ENCODE measurements at places on chromosomes 7 and 10.

DNA sequence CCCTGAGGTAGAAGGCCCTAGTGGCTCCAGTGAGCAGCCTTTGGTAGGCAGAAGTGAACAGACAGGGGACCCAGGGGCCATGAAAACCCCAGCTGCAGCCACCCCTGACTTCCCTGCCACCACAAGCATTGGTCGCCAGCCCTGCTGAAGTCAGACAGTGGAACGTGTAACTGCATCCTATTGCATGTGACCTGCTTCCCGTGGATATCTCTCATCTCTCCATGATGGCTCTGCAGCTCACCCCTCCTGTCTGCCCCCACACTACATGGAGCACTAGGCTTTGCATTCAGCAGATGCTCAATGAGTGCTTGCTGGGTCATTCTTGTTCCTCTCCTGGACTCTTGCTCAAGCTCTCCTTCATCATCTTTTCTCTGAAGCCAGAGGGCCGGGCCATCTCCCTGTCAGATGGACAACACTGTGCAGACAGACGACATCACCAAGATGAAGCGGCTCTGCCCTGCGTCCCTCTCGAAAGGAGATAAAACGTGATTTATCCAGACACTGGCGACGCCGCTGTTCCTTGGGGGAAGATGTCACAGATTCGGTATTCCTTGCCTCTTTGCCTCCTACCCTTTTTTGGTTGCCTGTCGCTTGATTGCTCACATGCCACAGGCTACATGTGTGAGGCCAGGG is 117.5 kb downstream of the SH3PXD2A start:
- no peak for DNase-seq

DNA sequence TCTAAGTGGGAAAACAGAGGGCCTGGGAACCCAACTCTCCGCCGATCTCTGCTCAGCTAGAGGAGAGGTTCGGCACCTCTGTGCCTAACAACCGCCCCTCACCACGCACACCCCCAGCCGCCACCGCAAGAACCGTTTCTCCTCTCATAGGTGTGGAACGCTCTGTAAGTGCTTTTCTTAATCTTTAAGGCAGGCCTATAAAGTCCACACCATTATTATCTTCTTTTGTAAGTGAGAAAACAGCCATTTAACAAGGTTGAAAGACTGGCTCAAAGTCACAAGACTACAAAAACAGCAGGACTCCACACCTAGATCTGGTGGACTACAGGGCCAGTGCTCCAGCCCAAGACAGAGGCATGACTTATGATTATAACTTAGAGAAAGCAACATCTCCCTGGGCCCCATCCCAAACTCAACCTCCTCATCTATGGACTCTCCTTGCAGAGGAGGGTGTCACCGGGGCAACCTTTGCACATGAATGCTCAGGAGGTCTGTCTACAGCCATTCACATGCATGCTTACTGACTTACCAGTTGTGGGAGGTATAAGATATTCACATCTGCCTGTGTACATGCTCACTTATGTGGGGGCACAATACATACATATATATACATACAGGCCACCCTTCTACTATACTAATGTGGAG is 7.9 kb upstream of the NKX2-3 start:
- no peak for DNase-seq

GRCh38 chr10:48447356-48448215 is 141.1 kb downstream of the MAPK8 start:
- DNase-seq, result no peak

DNA sequence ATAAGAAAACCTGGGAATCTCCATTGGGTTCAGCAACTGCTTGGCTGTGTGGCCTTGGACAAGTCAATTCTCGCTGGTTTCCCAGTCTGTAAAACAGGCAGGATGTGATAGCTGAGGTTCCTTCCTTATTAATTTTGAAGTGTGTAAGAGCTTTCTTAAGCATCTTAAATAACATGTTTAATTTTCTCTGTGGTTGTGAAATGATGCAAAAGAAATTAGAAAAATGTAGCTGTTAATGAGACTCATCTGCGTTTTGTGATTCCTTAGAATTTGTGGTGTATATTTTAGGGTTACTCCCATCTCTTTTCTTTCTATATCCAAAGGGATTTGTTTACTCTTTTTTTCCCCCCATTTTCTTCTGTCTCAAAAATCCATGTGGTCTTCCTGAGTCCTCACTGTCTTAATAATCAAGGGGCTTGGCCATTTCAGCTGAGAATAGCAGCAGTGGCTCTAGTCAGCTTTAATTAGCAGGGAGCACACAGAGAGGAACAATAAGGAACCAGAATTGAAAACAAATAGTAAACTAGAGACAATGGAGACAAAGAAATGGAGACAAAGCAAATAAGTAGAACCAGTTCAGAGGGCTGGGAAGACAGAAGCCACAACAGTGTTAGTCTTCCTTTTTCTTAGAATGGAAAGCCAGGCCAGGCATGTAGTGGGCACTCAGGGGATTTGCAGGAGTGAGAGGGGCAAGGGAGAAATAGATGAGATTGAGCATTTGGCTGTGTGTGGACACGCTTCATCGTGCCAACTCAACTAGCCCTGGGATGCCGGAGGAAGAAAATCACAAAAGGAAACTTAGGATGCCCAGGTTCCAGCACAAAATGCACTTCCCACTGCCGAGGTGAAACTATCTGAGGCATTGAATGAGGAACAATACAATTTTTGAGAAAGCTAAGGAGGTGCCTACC is 93.9 kb downstream of the CHN2 start:
- no peak for DNase-seq

DNA sequence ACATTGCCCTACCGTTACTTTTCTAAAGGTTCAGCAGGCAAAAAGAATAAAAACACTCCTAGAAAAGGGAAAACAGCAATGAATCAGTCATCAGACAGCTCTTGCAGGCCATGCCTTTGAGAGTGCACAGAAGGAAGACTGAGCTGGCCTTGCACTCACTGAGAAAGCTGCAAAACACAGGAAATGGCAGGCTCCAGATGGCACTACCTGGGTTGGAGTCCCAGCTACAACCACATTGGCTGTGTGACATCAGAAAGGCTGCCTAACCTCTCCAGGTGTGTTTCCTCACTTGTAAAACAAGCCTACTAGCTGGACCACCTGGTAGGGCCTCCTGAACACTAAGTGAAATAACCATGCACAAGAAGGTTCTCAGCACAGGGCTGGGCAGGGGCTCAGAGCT is 113.7 kb downstream of the SFMBT2 start:
- DNase-seq, result no peak

DNA sequence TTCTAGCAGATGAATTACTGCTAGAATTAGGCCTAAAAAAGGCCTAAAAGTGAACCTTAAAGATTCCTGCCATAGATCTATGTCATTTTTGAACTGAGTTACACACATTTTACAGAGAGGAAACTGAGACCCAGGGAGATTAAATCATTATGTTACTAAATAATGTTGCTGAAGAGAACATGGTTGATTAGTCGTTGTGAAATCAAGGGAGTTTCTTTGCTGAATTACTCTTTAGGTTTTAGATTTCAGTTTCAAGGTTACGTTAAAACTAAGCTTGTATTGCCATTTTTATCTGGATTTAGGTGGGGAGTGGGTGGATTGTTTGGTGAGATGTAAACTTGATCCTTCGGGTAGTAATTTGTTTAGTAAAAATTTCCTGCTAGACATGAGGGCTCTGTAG is 21.3 kb downstream of the CDK14 start:
- no peak for DNase-seq

DNA sequence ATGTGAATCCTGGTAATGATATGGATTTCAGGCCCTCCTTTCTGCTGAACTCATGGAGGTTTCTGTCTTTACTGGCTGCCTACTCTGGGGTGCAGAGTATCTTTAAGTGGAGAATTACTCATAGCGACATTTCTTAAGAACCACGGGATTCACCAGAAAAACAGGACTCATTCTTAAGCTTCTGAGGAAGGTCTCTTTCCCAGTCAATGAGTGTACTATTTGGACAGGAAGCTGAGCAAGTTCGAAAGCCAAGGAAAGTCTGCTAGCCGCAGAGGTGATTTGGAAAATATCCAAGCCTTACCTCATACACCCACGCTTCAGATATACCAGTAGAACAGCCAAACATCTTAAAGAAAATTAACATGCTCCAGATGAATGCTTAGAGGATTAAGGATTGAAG is 377.6 kb upstream of the MYO3A start:
- no peak for DNase-seq

GRCh38 chr10:88949912-88950837 is 2.4 kb downstream of the ACTA2 start:
- no peak for DNase-seq

- DNase-seq, result no peak
Observed at GRCh38 chr10:28734938-28735759, 57.8 kb downstream of the BAMBI start.

DNA sequence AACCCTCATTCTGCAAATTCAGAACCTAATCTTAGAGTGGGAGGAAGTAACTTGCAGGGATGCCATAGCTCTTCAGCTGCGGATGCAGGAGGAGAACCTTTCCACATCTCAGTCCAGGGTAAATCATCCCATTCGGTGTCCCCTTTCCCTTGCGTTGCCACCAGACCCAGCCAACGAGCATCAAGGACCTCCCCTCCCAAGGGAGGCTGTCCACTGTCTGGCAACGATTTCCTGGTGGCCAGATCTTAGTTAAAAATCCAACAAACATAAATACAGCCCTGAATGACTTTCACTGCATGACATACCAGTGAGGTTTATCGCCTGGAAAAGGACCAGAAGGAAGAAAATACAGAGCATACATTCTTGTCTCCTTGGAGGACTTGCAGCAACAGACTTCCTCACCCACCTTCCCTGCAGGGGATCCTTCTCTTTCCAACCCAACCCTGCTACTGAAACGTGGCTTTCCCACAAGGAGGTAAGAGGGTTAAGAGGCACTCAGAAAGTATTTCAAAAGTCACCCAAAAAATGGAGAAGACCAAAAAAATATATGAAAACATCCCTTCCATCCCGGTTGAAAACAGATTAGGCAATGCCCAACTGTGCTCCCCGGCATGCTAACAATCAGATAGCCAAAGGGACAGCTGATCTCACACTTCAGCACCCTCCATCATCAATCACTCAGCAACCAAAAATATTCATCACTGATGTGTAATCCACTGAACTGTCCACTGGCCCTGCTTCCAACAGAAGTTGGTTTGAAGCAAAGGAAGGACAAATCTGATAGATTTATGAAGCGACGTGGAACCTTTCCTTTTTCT is 206.6 kb downstream of the TNS3 start:
- no peak for DNase-seq

GRCh38 chr10:124739986-124740368 is 4.2 kb downstream of the FAM53B start:
- no peak for DNase-seq

DNA sequence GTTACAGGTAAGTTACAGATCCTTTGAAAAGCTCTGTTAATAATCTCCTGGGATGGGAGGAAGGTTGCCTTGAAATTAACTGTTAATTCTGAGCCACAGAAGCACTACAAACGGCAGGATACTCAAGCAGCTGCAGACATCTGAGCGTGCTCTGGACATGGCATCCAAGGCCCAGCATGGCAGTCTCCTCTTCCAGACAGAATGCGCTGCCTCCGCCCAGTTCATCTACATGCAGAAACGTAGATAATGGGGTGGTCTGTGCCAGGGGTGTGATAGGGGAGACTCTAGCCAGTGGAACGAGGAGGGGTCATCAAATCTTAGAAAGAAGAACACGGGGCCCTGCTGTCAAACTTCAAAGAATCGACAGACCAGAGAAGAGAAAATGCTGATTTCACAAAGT is 13.8 kb downstream of the VIPR2 start:
- no peak for DNase-seq

GRCh38 chr10:52864201-52865106 is 91.9 kb upstream of the MBL2 start:
- DNase-seq, result no peak

Measured in AML-193 (cell line).